ENCODE measurements at places on chromosomes 16 and 17.

DNA sequence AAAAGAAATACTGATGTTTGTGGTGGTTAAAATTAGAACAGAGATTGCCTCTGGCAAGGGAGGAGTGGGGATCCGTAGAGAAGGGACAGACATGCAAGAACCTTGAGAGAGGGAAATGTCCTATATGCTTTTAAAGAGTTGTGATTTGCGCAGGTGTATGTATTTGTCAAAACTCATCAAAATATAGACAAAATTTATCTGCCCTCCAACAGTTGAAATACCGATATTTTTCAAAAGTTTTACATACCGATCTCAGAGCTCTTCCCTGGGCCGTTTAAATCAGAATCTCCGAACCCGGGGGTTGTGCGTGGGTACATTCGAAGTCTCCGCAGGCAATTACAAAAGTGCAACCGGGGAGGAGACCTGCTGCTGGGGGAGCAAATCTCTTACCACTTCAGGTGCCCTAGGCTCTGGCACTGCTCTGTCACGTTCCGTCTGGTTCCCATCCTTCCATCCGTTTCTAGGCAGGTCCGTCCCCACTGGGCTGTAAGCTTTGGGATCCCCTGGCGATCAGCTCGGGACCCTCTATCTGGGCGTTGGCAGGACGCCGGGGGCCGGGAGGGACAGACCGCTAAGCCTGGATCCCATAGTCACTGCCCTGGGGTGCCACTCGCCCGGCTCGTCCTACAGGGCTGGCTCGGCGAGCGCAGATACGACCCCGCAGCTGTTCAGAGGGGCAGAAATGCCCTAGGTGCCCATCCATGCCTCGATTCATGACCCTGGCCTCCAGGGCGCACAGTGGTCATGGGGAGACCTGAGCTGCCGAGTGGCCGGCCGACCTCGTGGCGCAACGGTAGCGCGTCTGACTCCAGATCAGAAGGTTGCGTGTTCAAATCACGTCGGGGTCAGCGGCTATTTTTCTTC, 4.2 kb downstream of the BORCS6 start:
- peak; percentile 72 for DNase-seq

GRCh38 chr16:69691980-69692911, 34.1 kb downstream of the NQO1 start:
- DNase-seq, result no peak

- no peak for DNase-seq
These were observed 22.8 kb downstream of the ZNF423 start for GRCh38 chr16:49833085-49833484.

DNA sequence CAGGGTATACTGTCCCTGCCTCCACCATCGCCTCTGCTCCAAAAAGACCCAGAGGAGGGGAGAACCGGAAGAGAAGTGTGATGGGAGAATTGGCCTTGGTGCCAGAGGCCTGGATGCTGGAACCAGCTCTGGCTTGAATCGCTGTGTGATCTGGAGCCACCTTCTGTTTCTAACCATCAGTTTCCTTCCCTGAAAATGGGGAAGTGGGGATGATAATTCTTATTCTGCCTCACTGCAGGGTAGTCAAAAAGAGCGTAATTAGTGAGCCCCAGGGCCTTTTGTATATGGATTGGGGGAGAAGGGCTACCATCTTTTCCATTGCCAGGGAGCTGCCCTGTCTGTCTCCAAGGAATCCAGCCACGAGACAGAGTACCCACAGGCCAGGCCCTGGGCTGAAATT, 52.2 kb downstream of the CCT6B start:
- no peak for DNase-seq

DNA sequence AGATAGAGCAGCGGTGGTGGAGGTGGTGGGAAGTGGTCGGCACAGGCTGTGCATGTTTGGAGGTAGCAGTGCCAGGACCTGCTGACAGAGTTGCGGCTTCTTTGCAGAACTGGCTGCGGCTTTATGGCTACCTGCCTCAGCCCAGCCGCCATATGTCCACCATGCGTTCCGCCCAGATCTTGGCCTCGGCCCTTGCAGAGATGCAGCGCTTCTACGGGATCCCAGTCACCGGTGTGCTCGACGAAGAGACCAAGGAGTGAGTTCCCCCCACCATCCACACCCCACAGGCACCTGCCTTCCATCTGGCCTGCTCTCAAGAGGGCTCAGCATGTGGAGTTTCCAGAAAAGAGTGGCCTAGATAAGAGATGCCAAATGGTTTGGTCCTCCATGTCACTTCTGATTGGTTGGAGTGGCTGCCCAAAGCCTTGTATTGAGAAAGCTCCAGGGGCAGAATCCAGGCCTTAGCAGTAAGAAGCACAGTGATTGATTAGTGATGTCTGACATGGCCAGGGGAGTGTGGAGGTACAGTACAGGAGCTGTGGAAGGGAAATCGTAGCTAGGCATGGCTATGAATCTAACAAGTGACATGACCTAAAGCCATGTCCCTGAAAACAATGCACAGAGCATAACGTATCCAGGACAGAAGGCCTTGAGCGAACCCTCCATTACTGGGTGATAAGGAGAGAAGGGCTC, 12.0 kb downstream of the MMP15 start:
- DNase-seq, result no peak

GRCh38 chr17:79006794-79007503, 2.6 kb downstream of the CANT1 start:
- DNase-seq, result no peak

GRCh38 chr17:61420745-61421398, 21.2 kb downstream of the TBX2 start:
- DNase-seq, result no peak

DNA sequence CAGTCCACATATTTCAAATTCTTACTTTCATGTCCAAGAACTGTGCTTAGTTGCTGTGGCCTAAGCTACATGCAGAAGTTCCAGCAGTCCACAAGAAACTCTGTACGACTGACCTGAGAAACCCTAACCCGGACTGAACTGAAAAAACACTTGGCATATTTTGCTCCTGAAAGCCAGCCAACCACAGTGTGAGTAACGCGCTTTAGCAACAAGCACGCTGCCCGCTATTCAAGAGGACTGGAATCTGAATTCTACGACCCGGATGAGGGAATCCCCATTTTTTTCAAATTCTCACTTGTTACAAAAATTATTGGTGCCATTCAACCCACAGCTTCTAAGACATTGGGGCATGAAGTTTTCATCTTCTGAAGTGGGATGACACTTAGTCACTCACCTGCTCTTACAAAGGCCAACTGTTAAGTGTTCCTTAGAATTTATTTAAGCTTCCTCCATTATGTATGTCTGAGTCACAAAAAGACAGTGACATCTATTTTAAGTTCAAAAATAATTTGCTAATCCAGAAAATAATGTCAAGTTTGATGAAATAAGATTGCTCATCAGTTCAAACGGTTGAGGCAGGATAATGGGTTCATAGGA, 78.7 kb downstream of the CDYL2 start:
- DNase-seq, result no peak

- DNase-seq, result no peak
These were observed 59.3 kb downstream of the ASIC2 start for GRCh38 chr17:33233811-33234177.

- no peak for DNase-seq
These were observed 2.8 kb downstream of the ELOB start for GRCh38 chr16:2774161-2774891.

GRCh38 chr16:20765732-20766131, 1.9 kb downstream of the ACSM3 start:
- no peak for DNase-seq

GRCh38 chr17:67491681-67492024, 114.6 kb downstream of the PITPNC1 start:
- DNase-seq, result no peak

DNA sequence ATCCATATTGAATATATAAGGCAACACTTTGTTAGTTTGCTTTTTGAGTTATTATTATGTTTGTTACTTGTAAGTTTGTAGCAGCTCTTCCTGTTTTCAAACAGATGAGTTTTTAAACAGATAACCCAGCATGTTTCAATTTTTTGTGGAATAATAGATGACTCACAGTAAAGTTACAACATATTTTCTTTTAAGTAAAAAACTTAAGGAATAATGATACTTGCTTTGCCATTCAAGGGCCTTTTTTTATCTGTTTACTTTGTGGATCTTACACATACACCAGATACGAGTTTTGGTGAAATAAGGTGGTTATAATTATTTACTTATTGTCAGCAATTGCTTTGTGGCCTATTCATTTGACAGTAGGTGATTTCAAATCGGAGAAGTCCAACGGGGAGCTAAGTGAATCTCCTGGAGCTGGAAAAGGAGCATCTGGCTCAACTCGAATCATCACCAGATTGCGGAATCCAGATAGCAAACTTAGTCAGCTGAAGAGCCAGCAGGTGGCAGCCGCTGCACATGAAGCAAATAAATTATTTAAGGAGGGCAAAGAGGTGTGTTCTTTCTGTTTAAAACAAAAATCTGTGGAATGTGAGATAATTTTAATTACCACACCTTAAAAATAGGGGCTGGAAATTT, 66.3 kb downstream of the BPTF start:
- peak; percentile 67 for DNase-seq

DNA sequence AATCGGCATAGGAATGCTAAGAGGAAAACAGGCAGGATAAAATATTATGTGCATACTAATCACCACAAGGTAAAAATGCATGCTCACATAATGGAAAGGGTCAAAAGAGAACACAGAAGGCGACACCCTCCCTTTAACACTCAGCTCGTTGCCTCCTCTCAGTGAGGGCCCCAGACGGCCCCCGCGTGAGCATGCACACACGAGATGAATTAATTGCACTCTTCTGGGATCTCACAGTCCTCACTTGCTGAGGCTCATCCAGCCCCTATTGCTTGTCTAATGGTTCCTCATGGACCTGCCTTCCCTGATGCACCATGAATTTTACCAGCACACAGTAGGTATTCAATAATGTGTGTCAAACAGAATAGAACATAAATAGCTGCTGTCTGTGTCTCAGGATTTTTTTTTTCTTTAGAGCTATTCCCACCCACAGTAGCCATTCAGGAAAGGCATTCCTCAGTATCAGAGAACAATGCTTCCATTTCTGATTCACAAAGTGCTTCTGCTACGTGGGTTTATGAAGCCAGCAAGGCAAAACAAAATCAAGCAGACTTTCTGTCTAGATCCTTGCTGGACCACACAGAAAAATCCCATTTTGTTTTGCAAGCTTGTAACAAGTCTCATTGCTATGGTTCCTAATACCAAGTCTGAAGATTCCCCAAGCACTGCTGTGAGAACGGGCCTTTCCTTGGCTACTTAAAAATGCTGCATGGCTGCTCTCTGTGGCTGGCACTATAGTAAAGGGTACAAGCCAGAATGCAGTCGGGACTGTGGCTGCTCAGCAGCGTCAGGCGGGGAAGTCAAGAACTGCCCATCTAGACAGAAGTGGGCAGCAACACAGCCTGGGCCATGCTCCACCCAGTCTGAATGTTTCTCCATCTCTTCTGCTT, 43.6 kb downstream of the TOM1L2 start:
- DNase-seq, result no peak

DNA sequence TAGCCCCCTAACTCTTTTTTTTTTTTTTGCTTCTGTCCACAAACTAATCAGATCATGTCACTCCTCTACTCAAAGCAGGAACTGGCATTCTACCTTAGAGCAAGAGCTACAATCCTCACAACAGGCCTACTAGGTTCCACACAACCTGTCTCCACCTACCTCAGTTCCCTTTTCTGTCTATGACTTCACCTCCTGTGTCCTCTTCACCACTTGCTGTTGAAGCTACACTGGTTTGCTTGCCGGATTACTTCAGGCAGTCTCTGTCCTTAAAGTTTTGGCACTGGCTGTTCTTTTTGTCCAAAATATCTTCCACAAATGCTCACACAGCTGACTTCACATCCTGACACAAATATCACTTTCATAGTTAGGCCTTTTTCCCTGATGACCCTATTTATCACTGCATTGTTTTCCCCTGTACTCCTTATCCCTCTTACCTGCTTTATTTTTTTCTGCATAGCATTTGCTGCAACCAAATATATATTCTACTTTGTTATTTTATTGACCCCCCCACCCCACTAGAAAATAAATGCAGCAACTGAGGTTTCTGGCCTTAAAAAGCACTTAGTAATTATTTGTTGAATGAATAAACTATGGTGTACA, 72.0 kb downstream of the KANSL1 start:
- no peak for DNase-seq

DNA sequence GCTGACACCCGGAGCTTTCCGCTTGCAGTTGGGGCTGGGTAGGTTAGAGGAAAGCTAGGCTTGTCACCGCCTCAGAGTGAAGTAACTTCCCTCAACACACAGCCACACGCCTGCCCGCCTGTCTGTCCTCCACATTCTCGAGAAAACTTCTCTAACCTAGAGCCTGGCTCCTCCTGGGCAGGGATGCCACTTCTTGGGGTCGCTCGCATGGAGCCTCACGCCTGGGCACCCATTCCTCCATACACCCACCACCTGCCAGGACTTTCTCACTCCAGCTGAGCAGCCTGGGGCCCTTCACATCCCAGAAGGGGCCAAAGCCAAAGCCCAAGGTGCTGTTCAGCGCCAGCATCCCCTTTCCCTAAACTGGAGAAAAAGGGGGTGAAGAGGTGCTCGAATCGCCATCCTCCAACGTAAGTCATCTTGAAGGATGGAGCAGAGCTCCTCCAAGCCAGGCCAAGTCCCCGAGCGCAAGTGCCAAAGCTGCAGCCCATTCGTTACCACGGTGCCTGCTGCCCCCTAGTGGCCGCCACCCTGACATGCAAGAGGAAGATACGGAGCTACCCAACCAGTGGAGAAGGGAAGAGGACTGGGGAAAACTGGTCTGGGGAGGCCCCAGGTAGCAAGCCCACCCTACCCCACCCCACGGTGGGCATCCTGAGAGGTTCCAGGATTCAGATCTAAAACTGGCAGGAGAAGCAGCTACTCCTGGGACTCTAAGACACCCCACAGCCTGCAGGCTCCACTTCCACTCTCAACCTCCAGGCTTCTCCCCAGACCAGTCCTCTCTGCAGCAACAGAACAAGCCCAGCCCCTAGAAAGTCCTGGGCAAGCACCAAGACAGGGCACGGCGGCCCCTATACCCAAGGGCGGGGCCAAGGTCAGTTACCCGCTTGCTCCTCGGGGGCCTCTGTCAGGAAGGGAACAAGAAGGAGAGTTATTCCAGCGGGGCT, 63.1 kb downstream of the MYO18A start:
- DNase-seq, result peak; percentile 73

DNA sequence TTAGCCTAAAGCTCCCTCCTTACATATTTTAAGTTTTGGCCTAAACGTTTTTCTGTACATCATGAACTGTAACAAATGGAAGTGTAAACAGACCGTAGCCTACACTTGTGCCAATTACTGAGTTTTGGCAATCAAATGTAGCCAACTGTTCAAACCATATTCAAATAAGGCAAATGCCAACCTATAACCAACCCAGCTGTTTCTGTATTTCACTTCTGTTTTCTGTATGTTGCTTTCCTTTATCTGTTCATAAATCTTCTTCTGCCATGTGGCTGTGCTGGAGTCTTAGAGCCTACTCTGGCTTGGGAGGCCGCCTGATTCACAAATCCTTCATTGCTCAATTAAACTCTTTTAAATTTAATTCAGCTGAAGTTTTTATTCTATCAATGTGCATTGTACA, 6.9 kb upstream of the C16orf78 start:
- no peak for DNase-seq

Measured in BE2C (cell line).